ENCODE measurements at places on chromosomes 5 and 9. TPM values are rescaled to one million over a fixed set of nuclear protein-coding genes. Genes with fewer than 3 reads are reported as not detected.

The ACER2 gene
- total RNA-seq = 2.4 TPM

The HRH2 gene
- 0.38 TPM for total RNA-seq

The MEF2C gene
- total RNA-seq = 0.02 TPM

The ALDH1A1 gene
- total RNA-seq = 4,480 TPM

The NOL6 gene
- total RNA-seq = 72.1 TPM

The GPR150 gene
- 0.16 TPM for total RNA-seq

The PCDH12 gene
- total RNA-seq = 0.06 TPM

The CDC20B gene
- 0.07 TPM for total RNA-seq

The MSX2 gene
- 4.6 TPM for total RNA-seq

The PCDHA10 gene
- total RNA-seq = 0.01 TPM

The GFI1B gene
- 0.10 TPM for total RNA-seq

The CMBL gene
- 21.1 TPM for total RNA-seq

The SPARC gene
- 20.5 TPM for total RNA-seq

The SOX30 gene
- total RNA-seq = not detected

The MOB3B gene
- 14.4 TPM for total RNA-seq

The SERINC5 gene
- 4.5 TPM for total RNA-seq

The GCNT4 gene
- 0.16 TPM for total RNA-seq

The SMIM32 gene
- not detected for total RNA-seq

The ZNF189 gene
- total RNA-seq = 6.8 TPM

The GMCL2 gene
- not detected for total RNA-seq

The FAM151B gene
- 1.6 TPM for total RNA-seq

The TMEM171 gene
- 6.6 TPM for total RNA-seq

The BTNL3 gene
- total RNA-seq = not detected

The TAF11L2 gene
- total RNA-seq = not detected

The IL5 gene
- not detected for total RNA-seq

The SPINK7 gene
- not detected for total RNA-seq

The CAVIN4 gene
- 0.29 TPM for total RNA-seq

The POC5 gene
- 9.2 TPM for total RNA-seq

The FOXB2 gene
- not detected for total RNA-seq

The CCDC187 gene
- not detected for total RNA-seq

The IFNA13 gene
- not detected for total RNA-seq

Measured in A549 treated with Hydrocortisone at 1 μM for 4 hours (cell line).